Activated CD4-positive, alpha-beta T cell treated with anti-CD3 and anti-CD28 coated beads for 24 hours (primary cell): ENCODE measurements at places on chromosomes 6 and 20.

DNA sequence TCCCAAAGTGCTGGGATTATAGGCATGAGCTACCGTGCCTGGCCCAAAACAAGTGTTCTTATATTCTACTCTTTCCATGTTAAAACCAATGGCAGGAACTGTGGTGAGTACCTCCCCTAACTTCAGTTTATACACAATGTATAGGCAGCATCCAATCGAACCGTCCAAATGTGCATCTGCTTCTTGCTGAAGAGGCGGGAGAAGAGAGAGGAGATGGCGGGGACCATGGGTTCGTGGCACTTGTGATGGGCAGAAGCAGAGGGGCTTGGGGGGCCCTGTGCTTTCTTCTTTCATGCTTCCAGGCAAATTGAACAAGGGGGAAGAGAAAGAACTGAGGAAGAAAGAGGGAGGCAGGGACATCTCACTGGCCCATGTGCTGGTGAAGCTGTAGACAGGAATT, 11.2 kb upstream of the TCFL5 start:
- no peak for DNase-seq

- no peak for DNase-seq
Measured at GRCh38 chr6:134723081-134723871, 226.6 kb downstream of the ALDH8A1 start.

- no peak for DNase-seq
Measured at GRCh38 chr6:10962673-10963072, 75.8 kb downstream of the SYCP2L start.

DNA sequence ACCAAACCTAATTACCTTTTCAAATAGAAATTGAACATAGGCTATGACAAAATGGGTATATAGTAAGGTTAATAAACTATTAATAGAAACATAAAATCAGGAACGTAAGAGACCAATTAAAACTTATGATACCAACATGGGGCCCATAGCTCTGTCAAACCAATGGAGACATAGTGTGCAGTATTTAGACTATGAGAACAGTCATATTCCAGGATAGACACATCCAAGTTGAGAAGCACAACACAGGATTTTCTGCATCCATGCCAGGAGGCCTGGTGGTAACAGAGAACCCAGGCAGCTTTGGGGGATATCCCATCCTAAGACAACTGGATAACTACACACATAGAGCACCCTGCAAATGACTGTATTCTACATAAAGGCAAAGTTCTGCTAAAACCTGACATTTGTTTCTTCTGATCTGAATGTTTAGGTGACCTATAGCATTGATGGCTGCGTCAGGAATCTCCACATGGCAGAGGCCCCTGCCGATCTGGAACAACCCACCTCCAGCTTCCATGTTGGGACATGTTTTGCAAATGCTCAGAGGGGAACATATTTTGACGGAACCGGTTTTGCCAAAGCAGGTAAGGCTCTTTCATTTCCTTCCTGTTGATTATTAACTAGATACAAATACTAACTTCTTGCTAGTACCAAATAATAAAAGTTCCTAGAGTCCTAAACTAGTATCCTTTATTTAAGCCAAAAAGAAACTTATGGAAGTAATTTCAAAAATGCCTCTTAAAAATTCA, 202.7 kb downstream of the ARHGAP18 start:
- no peak for DNase-seq

DNA sequence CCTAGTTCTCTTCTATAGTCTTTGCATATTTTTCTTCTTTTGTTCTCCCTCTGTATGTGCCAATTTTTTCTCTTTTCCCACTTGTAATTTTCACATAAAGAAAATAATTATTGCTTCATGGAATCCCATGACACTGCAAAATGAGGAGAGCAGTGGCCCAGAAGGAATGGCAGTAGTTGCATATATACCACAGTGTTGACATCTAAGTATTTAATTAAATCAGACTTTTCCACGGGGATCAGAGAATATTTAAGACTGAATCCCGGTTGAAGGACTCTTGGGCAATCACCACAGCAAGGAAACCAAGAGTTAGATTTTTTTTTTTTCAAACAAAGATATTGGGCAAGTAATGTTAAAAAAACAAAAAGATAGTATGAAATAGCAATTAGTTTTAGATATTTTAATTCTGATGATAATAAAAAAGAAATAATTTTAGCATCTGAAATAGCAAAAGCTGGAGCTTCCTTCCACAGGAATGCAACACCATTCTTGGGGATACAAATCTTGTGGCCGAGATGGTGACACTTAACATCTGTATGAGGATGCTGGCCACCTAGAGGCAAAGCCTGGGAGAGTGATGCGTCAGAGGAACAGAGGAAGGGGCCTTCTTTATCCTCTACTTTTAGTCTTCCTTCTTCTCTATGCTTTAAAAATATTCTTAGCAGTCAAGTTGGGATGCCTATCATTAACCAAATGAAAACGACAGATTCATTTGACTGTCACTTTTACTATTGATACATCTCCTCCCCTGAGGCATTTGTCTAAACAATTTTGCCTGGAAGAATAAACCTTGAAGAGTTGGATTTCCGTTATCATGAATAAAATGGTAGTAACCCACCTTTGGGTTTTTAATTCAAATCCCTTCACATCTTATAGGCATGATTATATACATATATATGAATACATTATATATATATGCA, 356.2 kb downstream of the GJA1 start:
- no peak for DNase-seq

GRCh38 chr6:28488916-28489365, 26.7 kb downstream of the GPX6 start:
- peak; percentile 25 for DNase-seq

DNA sequence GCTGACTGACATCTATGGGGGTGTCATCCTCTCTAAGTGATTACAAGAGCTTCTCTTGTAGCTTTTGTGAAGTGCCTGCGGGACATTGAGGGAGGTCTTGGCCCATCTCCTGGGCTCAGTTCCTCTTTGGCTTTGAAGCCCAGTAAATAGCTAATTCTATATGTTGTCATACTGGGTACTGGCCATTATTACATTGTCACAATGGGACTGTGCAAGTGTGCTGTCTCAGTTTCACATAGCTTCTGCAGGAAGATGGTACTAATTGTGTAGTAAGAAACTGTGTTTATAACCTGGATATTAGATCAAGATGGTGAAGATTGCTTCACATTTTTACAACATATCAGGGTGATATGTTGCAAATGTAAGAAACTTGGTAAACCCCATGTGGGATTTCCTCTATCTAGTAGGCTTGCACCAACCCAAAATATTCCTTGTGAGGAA, 19.9 kb downstream of the SPINT3 start:
- no peak for DNase-seq

GRCh38 chr6:169862892-169863525, 111.6 kb downstream of the ERMARD start:
- no peak for DNase-seq

DNA sequence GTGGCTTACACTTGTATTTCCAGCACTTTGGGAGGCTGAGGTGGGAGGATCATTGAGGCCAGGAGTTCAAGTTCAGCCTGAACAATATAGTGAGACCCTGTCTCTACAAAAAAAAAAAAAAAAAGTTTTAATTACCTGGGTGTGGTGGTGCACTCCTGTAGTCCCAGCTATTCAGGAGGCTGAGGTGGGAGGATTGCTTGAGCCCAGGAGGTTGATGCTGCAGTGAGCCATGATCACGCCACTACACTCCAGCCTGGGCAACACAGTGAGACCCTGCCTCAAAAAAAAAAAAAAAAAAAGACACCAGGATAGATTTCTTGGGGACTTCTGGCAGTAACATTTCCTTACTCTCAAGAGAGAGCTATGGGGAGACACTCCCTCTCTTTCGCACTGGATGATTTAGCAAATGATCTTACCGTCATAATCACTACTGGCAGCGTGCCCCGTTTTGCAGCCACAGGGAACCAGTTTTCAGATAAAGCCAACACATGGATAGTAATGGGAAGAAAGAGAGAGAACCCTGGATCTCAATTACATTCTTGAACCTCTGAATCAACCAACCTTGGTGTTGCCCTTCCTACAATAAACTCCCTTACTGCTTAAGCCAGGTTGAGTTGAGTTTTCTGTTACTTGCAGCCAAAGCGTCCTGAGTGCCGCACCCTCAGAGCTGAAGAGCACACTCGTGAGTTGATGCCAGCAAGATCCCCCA, 18.1 kb upstream of the PTPN1 start:
- DNase-seq = no peak

GRCh38 chr6:142537612-142538478, 236.0 kb downstream of the ADGRG6 start:
- no peak for DNase-seq

- no peak for DNase-seq
Measured at GRCh38 chr6:124073021-124073420, 269.4 kb downstream of the NKAIN2 start.

GRCh38 chr20:62011403-62011790, 54.3 kb downstream of the TAF4 start:
- no peak for DNase-seq

- no peak for DNase-seq
Measured at GRCh38 chr6:134422426-134423231, 104.7 kb upstream of the SGK1 start.

GRCh38 chr6:2750832-2751231, at the start of gene MYLK4:
Gene MYLK4, minus strand, starts transcription at chr6:2750922. Its CDS starts 1,628 bp downstream, at chr6:2749294.
- DNase-seq = no peak

GRCh38 chr20:36754656-36755222, 8.8 kb upstream of the NDRG3 start:
- DNase-seq = peak; percentile 35

DNA sequence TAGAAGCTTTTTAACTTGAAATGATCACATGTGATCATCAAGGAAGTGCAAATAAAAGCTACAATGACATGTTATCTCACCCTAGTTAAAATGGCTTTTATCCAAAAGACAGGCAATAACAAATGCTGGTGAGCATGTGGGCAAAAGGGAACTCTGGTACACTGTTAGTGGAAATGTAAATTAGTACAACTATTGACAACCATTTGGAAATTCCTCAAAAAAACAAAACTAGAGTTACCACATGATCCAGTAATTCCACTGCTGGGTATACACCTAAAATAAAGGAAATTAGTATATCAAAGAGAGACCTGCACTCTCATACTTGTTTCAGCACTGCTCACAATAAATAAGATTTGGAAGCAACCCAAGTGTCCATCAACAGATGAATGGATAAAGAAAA, 108.7 kb downstream of the HTR1B start:
- DNase-seq = no peak

DNA sequence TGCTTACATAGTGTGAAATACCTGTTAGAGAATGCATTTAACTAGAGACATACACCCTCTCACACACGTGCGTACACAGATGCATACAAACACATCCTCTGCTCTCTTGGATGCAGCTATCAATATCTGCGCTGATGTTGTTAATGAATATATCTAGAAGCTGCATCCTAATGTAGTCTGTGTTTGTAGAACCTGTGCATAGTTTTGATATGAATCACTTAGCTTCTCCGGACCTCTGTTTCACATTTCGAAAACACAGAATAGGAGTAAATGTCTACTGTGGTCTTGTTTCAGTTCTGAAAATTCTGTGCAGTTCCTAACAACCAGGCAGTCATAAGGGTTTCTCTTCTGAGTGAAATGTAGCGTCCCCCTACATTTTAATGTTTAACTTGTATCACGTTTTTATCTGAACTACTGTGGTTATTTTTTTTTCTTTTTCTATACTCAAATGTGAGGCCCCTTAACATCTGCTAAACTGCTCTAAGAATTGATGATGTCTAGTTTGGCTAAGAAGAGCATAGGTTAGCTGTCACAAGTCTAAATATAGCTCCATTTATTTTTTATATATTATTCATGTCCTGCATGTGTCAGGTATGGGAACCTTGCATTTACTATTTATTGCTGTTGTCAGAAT, 254.5 kb downstream of the TMEM242 start:
- DNase-seq = no peak

DNA sequence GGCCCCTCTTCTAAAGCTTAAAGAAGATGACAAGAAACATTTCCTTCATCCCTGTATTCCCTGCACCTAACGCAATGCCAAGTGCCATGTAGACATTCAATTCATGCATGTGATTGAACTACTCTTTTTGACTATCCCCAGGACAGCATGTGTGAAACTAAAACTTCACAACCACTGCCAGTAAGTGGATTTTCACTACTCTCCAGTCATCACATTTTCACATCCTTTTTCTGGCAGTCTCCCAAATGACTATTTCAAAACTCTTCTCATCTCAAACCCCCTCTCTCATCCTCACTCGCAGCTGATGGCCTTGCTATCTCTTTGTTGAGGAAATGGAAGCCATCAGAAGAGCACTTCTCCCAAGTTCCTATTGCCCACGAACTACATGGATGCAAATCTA, 122.6 kb downstream of the OPRM1 start:
- DNase-seq = no peak

GRCh38 chr6:170186006-170186935, 104.6 kb downstream of the DLL1 start:
- no peak for DNase-seq
